SHP77 (cell line): ENCODE measurements at places on chromosomes 3 and 15.

DNA sequence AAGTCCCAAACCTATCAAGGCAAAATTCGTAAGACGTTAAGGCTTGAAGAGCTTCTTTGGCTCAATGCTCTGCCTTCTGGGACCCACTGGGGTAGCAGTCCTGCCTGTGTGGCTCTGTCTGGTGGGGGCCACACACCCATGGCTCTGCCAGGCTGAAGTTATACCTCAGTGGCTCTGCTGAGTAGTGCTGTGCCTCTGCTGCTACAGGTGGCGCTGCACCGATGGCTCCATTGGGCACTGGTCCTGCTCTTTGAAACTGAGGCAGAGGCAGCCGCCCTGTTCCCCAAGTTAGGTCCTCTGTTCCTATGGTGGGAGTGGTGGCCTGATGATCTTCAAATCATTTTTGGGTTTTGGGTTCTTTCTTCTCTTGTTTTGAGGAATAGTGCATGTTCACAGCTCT lies 68.0 kb upstream of the AP4E1 start:
- DNase-seq: no peak

DNA sequence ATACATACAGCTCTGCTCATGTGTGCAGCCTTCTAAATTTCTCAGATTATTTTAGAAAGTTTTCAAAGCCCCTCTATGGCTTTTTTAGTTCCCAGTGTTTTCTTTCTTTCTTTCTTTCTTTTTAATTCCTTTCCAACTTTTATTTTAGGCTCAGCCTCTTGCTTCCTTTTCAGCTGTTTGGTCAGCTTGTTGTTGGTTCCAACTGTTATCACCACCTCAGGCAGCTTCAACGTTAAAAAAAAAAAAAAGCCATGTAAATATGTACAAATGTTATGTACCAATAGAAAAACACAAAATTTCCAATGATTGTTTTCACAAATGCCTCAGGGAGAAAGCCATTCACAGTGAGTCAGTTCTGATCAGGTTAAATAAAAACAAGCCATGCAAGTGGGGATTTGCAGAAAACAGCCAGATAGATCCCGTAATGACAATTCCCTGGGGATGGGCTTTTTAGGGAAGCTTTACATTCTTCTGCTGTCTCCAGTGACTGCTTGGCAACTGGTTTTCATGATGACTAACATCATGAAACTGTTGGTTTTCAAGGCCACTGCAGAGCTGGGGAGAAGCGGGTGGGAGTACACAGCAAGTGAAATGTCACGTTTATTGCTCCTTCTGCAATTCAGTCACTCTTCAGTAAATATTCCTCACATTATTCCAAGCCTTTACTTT lies 908.4 kb downstream of the EPHA3 start:
- no peak for DNase-seq

DNA sequence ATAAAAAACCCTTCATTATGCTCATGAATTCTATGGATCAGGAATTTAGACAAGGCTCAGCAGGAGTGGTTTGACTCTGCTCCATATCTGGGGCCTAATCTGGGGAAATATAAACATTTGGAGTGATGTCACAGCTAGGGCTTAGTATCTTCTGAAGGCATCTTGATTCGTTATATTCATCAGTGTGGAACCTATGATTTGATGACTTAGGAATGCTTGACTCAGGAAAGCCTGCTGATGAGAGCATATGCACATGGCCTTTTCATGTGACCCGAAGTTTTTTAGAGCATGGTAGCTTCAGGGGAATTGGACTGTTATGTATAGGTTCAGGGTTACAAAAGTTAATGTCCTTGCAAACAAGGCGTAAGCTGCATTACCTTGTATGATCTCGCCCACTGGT lies 184.9 kb upstream of the LRRC3B start:
- no peak for DNase-seq

- no peak for DNase-seq
Observed at GRCh38 chr3:127909646-127910045, 5.4 kb upstream of the KBTBD12 start.

- DNase-seq: no peak
Observed at GRCh38 chr15:85709250-85709649, 85.5 kb downstream of the KLHL25 start.

GRCh38 chr15:100665570-100665969 lies 63.2 kb downstream of the ASB7 start:
- DNase-seq: no peak

- DNase-seq: no peak
Observed at GRCh38 chr3:187673012-187673411, 2.8 kb upstream of the SST start.

GRCh38 chr15:75065851-75066509 lies 42.6 kb downstream of the PPCDC start:
- no peak for DNase-seq

GRCh38 chr3:15646851-15647511 lies 45.4 kb downstream of the BTD start:
- no peak for DNase-seq

GRCh38 chr3:186845756-186846155 lies 3.2 kb downstream of the ADIPOQ start:
- DNase-seq: no peak

DNA sequence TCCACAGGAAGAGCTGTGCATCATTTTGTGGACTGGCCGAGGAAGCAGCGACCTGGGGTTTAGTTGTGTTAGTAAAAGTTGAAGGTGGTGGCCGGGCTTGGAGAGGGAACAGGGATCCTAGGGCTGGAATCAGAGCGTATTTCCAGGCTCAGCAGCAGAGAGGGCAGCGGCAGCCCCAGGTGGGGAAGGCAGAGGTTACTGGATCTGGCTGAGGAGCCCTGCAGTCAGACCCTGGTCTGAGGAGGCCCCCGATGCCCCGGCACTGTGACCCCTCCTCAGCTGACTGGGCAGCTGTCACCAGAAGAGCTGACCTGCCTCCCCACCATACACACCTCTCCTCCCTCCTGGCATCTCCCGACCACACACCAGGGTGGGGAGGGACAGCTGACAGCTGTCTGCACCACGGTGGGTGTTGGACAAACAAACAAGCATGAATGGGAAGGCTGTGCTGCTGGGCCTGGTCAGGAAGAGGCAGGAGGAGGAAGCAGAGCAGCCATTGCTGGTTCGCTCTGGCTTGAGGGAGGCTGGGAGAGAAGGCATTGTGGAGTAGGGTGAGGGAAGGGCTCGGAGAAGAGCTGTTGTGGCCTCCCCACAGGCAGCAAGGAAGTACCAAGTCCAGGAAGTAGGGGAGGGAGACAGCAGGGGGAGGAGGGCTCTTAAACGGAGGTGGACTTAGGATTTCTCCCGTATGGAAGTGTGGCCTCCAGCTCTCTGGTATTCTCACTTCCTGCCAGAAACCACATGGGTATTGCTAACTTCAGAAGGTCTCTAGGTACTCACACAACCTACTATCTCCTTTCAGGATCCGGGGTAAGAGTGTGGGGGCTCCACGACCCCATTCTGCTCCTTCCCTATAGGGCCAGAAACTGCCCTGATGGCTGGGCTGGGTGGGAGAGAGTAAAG lies 49.5 kb upstream of the HACD2 start:
- no peak for DNase-seq

DNA sequence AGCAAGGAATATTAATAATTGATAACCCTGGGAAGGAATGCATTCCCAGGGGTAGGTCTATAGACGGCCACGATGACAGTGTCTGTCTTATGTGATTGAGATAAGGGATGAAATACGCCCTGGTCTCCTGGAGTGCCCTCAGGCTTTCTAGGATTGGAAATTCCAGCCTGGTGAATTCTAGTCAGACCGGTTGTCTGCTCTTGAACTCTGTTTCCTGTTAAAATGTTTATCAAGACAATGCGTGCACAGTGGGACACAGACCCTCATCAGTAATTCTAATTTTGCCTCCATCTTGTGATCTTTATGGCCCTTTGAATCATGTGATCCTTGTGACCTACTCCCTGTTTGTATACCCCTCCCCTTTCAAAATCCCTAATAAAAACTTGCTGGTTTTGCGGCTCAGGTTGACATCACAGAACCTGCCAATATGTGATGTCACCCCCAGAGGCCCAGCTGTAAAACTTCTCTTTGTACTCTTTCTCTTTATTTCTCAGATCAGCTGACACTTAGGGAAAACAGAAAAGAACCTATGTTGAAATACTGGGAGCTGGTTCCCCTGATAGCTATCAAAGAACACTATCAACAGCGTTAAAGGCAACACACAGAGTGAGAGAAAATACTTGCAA lies 183.3 kb downstream of the PDE8A start:
- DNase-seq: no peak

GRCh38 chr3:83500931-83501330 lies 1457.9 kb upstream of the CADM2 start:
- no peak for DNase-seq

GRCh38 chr3:62097121-62097520 lies 276.2 kb downstream of the FEZF2 start:
- no peak for DNase-seq

DNA sequence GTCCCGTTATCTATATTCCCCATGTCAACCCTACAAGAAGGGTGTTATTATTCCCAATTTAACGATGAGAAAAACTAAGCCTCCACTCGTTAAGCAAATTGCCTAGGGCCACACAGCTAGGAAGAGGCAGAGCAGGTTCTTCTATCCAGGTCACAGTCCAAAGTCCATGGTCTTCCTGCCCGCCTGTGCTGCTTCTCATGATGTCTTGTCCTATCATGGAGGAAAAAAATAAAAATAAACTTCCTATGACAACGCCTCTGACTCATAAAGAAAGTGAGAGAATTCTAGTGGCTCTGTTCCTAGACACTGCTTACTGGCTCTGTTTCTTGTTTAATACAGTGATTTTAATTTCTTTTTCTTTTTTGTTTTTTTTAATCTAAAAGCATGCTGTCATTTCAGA lies 9.7 kb downstream of the COL8A1 start:
- no peak for DNase-seq

DNA sequence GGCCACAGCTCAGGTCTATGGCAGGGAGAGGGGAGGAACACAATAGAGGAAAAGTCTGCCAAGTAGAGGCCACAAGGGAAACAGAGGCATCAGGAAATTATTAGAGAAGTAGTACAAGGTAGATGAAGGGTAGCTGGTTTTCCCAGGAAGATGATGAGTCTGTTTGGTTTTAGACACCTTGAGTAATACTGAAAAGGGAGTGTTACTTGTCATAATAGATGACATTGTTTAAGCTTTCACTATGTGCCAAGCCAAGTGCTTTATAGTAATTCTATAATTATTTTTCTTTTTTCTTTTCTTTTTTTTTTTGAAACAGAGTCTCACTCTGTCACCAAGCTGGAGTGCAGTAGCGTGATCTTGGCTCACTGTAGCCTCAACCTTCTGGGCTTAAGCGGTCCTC lies 13.7 kb downstream of the PXK start:
- DNase-seq: no peak

DNA sequence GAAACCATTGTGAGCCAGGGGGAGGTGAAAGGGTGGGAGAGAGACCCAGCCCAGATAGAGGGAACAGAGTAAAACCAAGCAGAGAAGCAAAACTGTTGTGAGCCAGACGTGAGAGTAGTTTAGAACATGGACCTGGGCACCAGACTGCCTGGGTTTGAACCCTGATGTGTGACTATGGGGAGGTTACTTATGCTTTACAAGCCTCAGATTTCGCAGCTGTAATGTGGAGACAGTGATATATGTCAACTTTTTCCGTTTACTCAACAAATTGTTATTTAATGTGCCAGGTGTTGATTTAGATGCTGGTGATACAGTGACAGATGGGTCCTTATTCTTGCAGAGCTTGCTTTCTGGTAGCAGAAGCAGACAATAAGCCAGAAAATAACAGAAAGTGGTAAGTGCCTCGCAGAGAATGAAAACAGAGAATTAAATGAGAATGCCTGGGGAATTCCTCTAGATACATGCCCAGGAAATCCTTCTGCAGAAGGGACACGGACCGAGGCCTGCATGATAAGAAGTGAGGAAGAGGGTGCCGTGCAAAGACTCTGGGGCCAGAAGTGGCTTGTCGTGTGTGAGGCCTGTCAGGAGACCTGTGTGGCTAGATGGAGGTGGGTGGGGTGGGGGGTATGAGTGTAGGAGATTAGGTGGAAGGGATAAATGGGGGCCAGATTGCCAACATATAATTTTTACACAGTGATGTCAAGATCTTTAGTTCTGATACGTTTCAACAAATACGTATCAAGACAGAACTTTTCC lies 15.0 kb downstream of the KAT2B start:
- no peak for DNase-seq

- DNase-seq: no peak
Observed at GRCh38 chr3:40070816-40071215, 238.7 kb upstream of the EIF1B start.

GRCh38 chr15:44729408-44730127 lies 6.8 kb upstream of the TRIM69 start:
- peak; percentile 52 for DNase-seq

DNA sequence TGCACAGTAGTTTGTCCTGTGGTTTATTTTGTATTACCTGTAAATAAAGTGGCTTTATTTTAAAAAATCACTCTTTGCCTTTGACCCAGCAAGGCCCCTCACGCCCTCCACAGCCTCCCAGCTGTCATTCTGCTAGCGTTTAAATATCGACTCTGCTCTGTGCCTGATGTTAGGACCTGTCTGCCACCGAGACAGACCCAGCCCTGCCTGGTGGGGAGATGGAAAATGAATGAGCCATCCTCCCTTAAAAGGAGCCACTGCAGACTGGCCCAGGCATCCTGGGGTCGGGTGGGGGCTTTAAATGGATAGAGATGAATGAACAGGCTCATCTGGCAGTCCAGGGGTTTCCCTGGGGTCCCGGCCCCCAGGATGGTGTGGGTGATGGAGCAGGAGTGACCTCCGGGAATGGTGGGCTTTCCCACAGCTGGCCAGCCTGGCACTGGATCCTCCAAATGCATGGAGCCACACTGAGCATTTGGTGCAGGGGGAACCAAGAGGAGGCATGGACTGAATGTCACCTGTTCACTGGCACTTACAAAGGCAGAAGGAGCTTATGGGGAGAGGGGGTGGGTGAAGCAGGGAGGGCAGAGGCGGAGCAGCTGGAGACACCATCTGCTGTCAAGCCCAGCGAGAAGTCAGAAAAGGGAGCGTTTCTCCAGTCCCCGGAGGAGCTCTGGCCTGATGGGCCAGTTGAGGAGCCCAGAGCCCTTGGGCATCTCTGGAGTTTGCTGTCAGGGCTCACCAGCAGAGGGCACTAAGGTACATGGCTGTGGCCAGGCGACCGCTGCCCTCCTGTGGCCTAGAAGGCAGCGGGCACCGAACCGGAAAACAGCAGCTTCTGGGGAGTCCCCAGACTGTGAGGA lies 11.9 kb downstream of the GRM2 start:
- DNase-seq: peak; percentile 69

GRCh38 chr3:100127792-100128191 lies 13.5 kb upstream of the FILIP1L start:
- DNase-seq: no peak

GRCh38 chr15:27271258-27271657 lies 300.3 kb downstream of the GABRG3 start:
- peak; percentile 85 for DNase-seq

DNA sequence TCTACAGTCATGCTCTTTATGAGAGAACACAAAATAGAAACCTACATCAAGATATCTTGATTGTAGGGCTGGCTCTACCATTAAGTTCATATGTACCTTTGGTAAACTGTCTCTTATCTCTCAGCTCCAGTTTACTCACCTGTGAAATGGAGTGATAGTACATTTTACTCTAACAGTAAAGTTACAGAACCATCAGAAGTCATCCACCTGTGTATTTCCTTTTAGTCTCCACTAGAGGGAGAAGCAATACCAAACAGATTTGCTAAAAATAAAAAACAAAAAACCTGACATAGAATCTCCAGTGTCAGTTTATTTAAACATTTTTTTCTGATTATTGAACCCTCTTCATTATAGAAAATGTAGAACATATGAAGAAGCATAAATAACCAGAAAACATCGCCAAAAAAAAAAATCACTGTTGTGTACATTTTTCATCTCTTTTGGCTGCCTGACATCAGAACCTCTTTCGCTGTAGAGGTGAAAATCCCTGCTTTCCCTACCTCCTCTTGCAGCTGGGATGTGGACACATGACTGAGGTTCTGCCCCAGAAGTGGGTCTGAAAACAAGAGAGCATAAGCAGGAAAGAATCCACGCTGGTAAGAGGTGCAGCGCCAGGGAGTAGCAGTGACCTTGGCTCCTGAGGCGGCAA lies 48.7 kb upstream of the WDR72 start:
- DNase-seq: no peak
